CD14-positive monocyte (primary cell): ENCODE measurements at places on chromosomes 3 and 15. TPM values are rescaled to one million over a fixed set of nuclear protein-coding genes. Genes with fewer than 3 reads are reported as not detected.

DNA sequence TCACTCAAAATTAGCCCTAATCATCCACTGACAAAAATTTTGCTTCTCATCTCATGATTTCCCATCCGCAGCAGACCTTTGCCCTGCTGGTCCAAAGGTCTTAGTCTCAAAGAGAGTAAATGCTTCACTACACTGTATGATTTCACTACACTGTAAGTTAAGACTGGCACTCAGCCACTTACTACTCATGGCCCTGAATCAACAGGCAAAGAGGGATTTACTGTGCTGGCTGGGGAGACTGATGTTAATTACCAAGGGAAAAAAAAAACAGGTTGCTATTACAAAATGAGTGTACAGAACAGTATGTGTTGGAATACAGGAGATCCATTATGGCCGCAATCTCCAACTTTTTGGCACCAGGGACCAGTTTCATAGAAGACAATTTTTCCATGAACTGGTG lies 214.8 kb downstream of the ZMAT3 start:
- no peak for DNase-seq
- no peaks in the 10 kb centered on the region for H3K27me3 ChIP-seq
- no peak overlapping the region for H3K4me3 ChIP-seq
- H3K36me3 ChIP-seq, result no peaks in the 10 kb centered on the region
- H3K4me1 ChIP-seq, result no peaks in the 10 kb centered on the region

ANKUB1 gene
- 0.05 TPM in 1 of 2 replicates, not detected in the other for polyA plus RNA-seq

DNA sequence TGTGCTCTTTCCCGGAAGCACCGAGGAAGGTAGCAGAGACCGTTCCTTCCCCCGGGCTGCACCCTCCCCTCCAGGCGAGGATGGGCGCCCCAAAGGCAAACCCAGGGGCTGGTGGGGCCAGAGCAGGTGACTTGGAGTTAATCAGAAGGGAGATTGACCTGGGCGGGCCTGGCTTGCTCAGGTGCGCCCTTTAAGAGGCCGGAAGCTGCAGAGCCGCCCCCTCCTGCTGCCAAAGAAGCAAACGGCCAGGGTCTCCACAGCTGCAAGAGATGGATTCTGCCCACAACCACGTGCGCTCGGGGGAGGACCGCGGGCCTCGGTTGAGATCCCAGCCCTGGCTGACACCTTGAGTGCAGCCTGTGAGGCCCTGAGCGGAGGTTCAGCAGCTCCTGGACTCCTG lies 218.2 kb upstream of the NAALADL2 start:
- H3K27ac ChIP-seq, result no peak overlapping the region
- H3K27me3 ChIP-seq, result no peaks in the 10 kb centered on the region
- H3K36me3 ChIP-seq, result no peaks in the 10 kb centered on the region
- H3K4me1 ChIP-seq, result no peaks in the 10 kb centered on the region

GRCh38 chr3:141950572-141951493 lies 74.4 kb downstream of the ATP1B3 start:
- no peaks in the 10 kb centered on the region for H3K4me1 ChIP-seq
- no peak overlapping the region for H3K4me3 ChIP-seq
- no peak overlapping the region for H3K27ac ChIP-seq
- DNase-seq, result no peak
- no peaks in the 10 kb centered on the region for H3K36me3 ChIP-seq

DNA sequence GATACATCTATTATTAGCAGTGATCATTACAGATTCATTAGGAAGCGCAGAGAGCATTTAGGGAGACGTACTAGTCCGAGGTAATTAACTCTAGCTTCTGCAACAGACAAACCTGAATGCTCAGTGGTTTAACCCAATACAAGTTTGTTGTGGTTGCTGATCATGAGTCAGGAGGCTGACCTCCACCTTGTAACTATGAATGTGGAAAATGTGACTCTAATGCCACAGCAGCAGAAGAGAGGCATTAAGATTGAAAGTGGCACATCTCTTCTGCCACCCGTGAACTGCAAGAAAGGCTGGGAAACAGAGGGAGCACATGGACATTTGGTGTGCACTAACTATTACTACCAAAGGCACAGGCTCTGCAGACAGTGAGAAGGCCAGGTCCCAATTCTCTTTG lies 71.2 kb upstream of the C3orf80 start:
- H3K27me3 ChIP-seq, result no peaks in the 10 kb centered on the region
- no peaks in the 10 kb centered on the region for H3K4me1 ChIP-seq
- no peak overlapping the region for H3K27ac ChIP-seq
- H3K4me3 ChIP-seq, result no peak overlapping the region
